ENCODE measurements at places on chromosomes 12 and 14.
A peak's percentile ranks its signal among the peaks of the same experiment; 100 is the strongest.

DNA sequence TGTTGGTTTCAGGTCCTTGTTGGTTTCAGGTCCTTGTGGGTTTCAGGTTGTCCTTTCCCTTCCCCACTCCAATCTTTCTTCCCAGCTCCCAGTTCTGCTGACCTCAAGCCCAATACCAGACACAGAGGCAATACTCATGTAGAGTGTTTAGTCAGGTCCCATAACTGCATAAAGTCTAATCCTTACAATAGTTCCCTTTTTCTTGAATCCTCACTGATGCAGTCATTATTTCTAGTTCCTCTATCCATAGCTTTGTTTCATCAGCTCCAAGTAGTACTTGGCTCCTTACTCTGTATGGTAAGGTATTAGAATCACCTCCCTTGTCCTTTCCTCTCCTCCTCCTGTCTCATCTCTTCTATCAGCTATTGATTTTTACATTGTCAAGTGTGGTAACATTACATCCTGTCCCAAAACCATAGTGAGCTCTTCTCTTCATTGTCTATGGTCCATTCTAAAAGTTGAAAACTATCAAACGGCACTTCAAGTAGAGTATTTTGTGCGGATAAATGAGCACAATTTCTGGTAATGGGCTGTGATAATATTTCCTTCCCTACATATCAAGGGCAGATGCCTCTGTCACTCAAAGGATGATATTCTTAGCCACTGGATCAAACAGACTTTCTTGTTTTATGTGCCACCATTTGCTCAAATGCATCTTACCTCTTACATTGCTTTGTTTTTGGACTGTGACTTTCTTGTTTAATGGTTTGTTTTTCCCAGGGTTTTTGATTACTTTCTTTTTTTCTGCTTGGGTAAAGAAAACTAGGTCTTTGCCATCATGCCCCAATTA lies 57.2 kb upstream of the JDP2 start:
- no peak for DNase-seq
- H3K27ac ChIP-seq = no peak overlapping the region
- no peak overlapping the region for H3K4me3 ChIP-seq
- no peaks in the 10 kb centered on the region for H3K4me1 ChIP-seq
- H3K36me3 ChIP-seq = no peaks in the 10 kb centered on the region

DNA sequence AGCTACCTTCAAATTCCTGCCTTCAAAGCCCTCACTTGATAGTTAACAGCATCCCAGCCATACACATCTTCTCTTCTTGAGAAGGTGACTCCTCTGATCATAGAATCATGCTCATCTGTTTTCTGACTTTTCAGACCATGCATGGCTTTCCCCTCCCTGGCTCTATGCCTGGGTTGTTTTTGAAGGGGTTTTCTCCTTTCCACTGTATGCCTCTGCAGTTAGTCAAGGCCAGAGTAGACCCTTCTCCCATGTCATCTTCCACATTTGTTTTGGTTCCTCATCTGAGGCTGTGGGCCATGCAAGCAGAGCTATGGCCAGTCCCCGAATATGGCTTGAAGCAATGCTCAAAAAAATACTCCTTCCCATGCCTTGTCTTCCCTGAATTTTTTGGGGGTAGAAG lies 14.3 kb upstream of the MCRS1 start:
- DNase-seq = no peak
- H3K27ac ChIP-seq = no peak overlapping the region
- H3K4me3 ChIP-seq = no peak overlapping the region
- H3K36me3 ChIP-seq = no peaks in the 10 kb centered on the region

DNA sequence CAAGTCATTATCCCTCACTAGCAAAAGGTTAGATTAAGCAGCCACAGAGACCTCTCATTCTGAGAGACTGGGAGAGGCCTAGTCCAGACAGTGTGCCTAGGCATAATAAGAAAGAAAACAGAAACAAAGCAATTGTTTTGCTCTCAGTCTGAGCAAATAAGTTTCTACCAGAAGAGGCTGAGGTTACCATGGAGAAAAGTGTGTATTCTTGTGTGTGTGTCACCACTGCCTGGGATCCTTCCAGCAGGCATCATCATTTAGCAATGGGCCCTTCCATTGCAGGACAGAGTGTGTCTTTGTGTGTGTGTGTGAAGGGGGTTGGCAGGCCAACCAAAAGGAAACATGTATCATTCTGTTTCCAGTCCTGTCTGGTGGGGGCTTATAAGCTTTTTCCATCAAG lies 3.7 kb downstream of the EFS start:
- no peaks in the 10 kb centered on the region for H3K4me1 ChIP-seq
- DNase-seq = no peak

GRCh38 chr12:44034906-44035305 lies 199.0 kb downstream of the TMEM117 start:
- no peaks in the 10 kb centered on the region for H3K36me3 ChIP-seq
- H3K27ac ChIP-seq = no peak overlapping the region
- no peak for DNase-seq
- no peaks in the 10 kb centered on the region for H3K27me3 ChIP-seq
- no peaks in the 10 kb centered on the region for H3K4me1 ChIP-seq
- no peak overlapping the region for H3K4me3 ChIP-seq

GRCh38 chr12:14410841-14411569 lies 45.5 kb downstream of the ATF7IP start:
- DNase-seq = no peak
- H3K27ac ChIP-seq = no peak overlapping the region
- no peaks in the 10 kb centered on the region for H3K27me3 ChIP-seq
- no peaks in the 10 kb centered on the region for H3K36me3 ChIP-seq
- H3K4me1 ChIP-seq = no peaks in the 10 kb centered on the region

DNA sequence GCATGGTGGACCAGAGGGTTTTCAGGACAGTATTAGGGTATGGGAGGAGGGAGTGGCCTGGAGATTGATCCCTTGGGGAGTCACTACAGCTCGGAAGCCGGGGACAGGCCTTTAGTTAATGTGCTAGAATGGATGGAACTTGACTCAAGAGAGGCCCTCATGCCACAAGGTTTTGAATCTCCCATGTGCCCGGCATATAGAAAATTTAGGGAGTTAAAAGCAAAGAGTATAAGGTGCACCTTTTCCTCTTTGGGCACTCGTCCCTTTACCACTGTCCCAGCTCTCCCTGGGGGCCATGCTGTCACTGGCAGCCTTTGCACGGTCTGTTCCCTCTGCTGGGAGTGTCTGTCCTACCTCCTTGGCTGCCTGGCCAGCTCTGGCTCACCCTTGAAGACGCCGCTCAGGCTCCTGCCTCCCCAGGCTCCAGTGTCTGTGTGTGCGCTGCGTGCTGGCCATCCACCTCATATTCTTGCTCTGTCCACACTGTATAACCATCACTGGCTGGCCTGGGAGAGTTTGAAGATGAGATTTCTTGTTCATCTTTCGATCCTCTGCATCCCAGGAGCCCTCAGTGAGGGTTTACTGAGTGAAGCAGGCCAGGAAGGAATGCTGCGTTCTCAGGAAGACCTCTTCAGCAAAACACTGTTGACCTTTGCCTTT lies 161.3 kb downstream of the ZFP36L1 start:
- H3K27ac ChIP-seq = no peak overlapping the region
- H3K4me3 ChIP-seq = no peak overlapping the region
- H3K36me3 ChIP-seq = no peaks in the 10 kb centered on the region
- peaks cover 30% of the 10 kb centered on the region for H3K4me1 ChIP-seq

GRCh38 chr14:22539831-22540230 lies 49.2 kb downstream of the DAD1 start:
- no peak overlapping the region for H3K27ac ChIP-seq
- peaks cover 32% of the 10 kb centered on the region for H3K4me1 ChIP-seq
- DNase-seq = no peak
- H3K36me3 ChIP-seq = no peaks in the 10 kb centered on the region
- H3K27me3 ChIP-seq = no peaks in the 10 kb centered on the region

DNA sequence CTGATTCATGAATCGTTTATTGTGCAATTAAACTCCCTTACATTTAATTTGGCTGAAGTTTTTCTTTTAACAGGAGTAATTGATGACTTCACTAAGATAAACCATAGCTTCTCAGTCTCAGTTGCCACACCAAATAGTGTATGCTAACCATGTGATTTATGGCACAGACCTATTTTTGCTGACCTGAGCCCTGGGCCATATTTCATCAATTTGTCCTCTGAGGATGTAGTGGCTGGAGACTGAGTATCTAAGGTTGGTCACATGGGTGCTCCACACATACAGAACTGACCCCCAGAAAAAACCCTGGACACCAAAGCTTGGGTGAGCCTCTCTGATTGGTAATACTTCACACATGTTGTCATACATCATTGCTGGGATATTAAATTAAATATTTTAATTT lies 255.1 kb downstream of the NEDD1 start:
- no peak overlapping the region for H3K4me3 ChIP-seq
- DNase-seq = no peak
- H3K27ac ChIP-seq = no peak overlapping the region
- no peaks in the 10 kb centered on the region for H3K4me1 ChIP-seq

- no peaks in the 10 kb centered on the region for H3K36me3 ChIP-seq
- H3K4me1 ChIP-seq = peaks cover 5% of the 10 kb centered on the region
- peak within 1 kb of the TSS; percentile 15 for H3K4me3 ChIP-seq
- no peak within 1 kb of the TSS for H3K27ac ChIP-seq
These were observed at the start of gene NELL2 for GRCh38 chr12:44875954-44876543. TSS of gene NELL2 (minus strand) at chr12:44876315. CDS start at chr12:44875869, 446 bp downstream.

GRCh38 chr12:106157802-106158201 lies 19.0 kb upstream of the NUAK1 start:
- no peak overlapping the region for H3K4me3 ChIP-seq
- H3K27me3 ChIP-seq = no peaks in the 10 kb centered on the region
- DNase-seq = no peak
- no peaks in the 10 kb centered on the region for H3K36me3 ChIP-seq
- H3K27ac ChIP-seq = no peak overlapping the region

- no peak overlapping the region for H3K27ac ChIP-seq
- no peaks in the 10 kb centered on the region for H3K4me1 ChIP-seq
- H3K36me3 ChIP-seq = no peaks in the 10 kb centered on the region
- DNase-seq = no peak
These were observed 41.9 kb downstream of the HRK start for GRCh38 chr12:116839287-116839830.

DNA sequence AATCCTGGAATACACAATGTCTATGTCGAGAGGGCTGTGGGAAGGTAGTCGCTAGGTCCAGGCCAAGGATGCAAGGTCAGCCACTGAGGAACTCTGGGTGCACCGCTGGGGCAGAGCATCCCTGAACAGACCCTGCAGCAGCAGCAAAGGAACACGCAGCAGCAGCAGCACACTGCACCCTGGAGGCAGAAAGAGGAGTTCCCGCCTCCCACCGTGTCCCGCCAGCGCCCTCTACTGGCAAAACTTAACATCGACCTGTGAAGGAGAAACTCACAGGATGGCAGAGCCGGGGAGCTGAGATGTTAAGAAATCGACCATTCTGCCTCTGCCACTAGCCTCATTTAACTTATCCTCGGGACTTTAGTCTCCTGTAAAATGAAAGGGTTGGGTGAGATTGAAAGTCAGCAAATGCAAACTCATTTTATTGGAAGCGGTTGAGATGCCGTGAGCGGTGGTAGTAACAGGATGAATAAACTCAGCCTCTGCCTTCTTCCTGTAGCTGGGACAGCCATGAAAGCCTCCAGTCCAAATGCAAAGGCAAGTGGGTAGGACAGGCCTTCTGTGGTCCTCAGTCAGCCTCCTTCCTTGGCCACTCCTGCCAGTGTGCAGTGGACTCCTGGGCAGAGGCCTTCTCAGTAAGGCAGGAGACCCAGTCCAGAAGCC lies 45.6 kb downstream of the STAB2 start:
- no peak overlapping the region for H3K4me3 ChIP-seq
- H3K27me3 ChIP-seq = no peaks in the 10 kb centered on the region
- no peaks in the 10 kb centered on the region for H3K4me1 ChIP-seq
- peak; percentile 77 for DNase-seq

DNA sequence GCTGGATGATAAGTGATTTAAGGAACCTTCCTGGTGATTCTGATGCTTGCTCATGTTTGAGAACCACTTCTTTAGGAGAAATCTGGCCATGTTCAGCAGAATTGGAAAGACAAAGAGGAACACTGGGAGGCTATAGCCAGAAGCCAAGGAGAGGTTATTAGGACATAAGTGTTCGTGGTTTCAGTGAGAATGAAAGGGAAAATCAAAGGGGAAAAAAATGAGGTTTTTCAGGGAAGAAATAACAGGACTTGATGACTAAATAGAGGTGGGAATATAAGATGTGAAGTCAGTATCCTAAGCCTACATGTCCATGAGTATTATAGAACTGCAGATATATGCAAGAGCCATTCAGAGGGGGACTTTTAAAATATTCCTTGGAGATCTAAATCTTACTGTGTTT lies 95.6 kb downstream of the DAAM1 start:
- peaks cover 17% of the 10 kb centered on the region for H3K4me1 ChIP-seq
- DNase-seq = no peak
- no peak overlapping the region for H3K27ac ChIP-seq
- H3K36me3 ChIP-seq = no peaks in the 10 kb centered on the region
- H3K4me3 ChIP-seq = no peak overlapping the region
- no peaks in the 10 kb centered on the region for H3K27me3 ChIP-seq

- H3K27me3 ChIP-seq = no peaks in the 10 kb centered on the region
- no peak overlapping the region for H3K4me3 ChIP-seq
- no peaks in the 10 kb centered on the region for H3K36me3 ChIP-seq
- DNase-seq = no peak
- no peaks in the 10 kb centered on the region for H3K4me1 ChIP-seq
These were observed 32.6 kb downstream of the SIX4 start for GRCh38 chr14:60691383-60692113.

DNA sequence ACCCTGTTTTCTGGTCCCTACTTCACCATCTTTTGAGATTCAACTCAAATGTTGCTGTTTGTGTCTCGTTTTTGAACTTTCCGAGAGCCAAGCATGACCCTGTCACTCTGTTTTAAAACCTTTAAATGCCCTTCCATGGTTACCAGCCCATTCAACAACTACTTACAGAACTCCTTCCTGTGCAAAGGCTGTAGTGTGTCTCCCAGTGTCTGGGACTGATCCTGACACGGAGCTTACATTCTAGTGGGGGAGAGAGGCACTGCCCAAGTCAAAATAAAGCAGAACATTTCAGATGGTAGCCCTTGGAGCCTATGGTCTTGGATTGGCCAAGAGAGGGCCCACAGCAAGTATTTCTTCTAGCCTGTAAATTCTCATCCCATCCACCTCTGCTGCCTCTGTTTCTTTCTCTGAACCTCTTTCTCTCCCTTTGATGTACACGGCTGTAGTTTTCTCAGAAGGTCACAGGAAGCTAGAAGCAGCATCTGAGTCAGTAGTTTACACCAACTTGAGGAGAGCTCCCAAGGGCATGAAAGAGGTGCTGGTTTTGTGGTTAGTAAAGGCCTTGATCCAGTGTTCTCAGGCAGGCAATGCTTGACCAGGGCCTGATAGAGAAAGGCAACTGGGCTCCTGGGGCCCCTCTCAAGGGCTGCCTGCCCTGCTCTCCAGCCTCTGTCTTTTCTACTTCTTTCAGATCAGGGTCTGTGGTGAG lies 42.3 kb upstream of the SLC24A4 start:
- no peaks in the 10 kb centered on the region for H3K4me1 ChIP-seq
- H3K27me3 ChIP-seq = no peaks in the 10 kb centered on the region
- H3K27ac ChIP-seq = no peak overlapping the region
- H3K4me3 ChIP-seq = no peak overlapping the region

- no peak overlapping the region for H3K4me3 ChIP-seq
- H3K27ac ChIP-seq = no peak overlapping the region
- no peaks in the 10 kb centered on the region for H3K27me3 ChIP-seq
- no peak for DNase-seq
- no peaks in the 10 kb centered on the region for H3K36me3 ChIP-seq
These were observed 44.3 kb downstream of the SCN8A start for GRCh38 chr12:51635346-51635745.

- H3K27me3 ChIP-seq = no peaks in the 10 kb centered on the region
- no peak overlapping the region for H3K27ac ChIP-seq
- no peaks in the 10 kb centered on the region for H3K4me1 ChIP-seq
These were observed 630.0 kb upstream of the LMO3 start for GRCh38 chr12:17235996-17236395.

Data from SJSA1 (cell line).